Stimulated activated CD4-positive, alpha-beta T cell treated with anti-CD3 and anti-CD28 coated beads, Interleukin-4, amount 100 ng/mL, for 4 hours (primary cell): ENCODE measurements at places on chromosomes 7 and 10.

- no peak for DNase-seq
Observed at GRCh38 chr10:110324805-110325280, 20.1 kb upstream of the SMNDC1 start.

DNA sequence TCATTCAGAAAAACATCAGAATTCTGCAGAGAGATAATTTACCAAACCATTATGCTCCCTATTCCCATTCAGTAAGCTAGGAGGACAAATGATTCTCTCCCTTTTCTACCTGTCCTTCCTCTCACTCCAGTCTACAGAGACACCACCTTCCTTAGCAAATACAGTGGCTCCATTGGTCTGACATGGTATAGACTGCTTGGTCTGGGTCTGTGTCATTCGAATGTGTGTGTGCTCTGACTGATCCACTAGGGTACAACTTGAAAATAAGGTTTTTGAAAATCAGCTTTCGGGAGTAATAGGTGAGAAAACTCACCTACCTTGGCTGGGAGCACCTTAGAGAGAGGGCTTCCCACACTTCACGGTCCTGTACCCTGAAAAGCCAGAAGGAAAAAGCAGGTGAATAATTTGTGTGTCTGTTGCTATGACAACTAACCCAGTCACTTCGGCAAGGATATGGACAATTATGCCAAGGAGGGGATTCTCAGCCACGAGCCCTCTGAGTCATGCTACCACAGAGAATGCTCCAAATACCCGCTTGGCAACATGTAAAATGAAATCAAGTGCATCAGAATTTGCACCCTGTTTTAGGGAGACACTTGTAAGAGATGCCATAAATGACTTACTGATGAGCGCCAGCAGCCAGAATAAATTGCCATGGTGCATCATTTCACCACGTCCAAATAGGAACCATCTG, 114.5 kb upstream of the PRKCQ start:
- DNase-seq, result no peak

- DNase-seq, result no peak
Observed at GRCh38 chr7:143049362-143049761, 2.8 kb upstream of the OR6V1 start.

- DNase-seq, result no peak
Observed at GRCh38 chr10:80701706-80702105, 164.0 kb downstream of the SH2D4B start.

DNA sequence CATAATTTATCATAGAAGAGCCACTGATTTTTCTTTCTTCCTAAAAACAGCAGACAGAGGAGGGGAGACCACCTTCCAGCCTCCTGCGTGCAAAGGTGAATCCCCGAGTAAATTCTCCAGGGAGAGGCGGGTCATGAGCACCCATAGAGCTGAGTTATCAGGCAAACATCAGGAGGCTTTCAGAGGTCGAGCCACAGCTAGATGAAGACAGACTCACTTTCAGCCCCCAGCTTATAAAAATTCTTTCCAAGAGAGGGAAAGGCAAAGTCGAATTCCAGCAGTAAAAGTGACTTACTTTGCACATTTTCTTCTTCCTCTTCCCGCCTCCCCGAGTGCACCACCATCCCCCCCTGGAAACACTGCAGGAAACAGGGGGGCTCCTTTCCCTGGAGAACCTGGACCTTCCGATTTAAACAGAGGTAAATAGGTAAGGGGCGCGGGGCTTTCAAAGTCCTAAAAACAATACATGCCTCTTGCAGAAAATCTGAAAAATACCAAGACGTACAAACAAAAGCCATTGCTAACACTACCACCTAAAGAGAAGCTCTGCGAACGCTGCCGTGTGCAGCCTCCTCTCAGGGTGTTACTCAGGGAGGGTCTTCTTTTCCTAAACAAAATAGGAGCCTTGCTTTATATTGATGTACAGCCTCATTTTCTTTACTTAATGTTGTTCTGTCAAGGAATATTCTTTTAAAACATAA, 163.8 kb downstream of the SVIL start:
- no peak for DNase-seq

- no peak for DNase-seq
Observed at GRCh38 chr10:29186221-29186620, 102.6 kb upstream of the LYZL1 start.

DNA sequence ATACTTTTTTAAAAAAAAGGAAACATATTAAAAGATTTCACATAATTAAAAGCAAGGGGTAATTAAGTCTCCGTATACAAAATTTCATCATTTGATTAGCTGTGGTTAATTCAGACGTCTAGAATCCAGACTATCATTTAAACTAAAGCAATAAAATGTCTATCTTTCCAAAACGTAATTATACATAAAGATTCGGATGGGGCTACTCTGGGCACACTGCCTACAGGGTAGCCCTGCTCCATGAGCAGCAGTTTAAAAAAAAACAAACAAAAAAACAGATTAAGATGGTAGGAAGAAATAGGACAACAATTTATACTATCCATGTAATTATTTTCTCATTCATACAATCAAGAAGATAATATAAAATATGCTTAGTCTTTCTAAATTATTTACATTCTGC, 96.0 kb downstream of the NRBF2 start:
- no peak for DNase-seq

GRCh38 chr7:30264052-30264451, 20.3 kb upstream of the ZNRF2 start:
- DNase-seq, result no peak

DNA sequence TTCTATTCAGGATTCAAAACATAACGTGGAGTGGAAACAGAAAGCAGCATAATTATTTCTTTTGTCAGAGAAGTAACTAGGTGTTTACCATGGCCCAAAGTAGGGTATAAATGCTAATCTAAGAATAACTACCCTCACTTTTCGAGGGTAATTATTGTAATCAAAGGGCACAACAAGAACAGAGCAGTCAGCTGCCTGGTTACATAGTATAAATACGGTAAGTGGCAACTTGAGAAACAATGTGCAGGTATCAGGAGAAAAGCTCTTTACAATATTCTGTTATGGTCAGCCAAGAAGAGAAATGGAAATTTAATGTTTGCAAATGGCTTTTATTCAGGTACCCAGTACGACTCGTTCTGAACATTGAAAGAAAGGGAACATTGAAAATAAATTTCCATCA, 242.0 kb upstream of the NPY start:
- no peak for DNase-seq
